ENCODE measurements at places on chromosomes 3 and 15.

DNA sequence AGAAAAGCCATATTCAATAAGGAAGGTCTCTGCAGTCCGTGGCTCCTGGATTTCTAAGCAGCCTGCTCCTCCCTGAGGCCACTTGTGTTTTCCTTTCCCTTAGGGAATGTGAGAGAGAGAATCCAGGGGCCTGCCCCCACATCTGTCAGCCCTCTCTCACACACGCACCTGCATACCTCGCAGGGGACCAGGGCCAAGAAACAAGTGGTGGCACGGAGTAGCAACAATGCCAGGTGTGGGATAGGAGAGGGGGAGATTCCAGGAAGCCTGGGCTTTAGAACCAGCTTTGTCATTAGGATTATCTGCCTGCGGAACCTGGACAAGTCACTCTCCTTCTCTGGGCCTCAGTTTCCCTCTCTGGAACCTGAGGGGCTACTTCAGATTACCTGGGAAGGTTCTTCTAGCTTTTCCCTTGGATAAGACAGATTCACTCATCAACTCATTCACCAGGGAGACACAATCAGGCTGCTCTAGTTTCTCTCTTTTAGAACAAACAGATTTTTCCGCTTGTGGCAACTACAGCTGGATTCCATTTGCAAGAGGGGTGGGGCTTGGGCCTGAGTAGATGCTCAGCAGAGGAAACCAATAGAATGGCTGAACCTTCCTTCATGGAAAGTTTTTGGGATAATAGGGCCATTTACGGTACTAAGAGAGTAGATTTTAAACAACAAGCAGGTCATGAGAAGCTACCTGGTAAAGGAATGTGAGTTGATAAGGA lies 19.5 kb downstream of the BCL6 start:
- DNase-seq, result no peak

DNA sequence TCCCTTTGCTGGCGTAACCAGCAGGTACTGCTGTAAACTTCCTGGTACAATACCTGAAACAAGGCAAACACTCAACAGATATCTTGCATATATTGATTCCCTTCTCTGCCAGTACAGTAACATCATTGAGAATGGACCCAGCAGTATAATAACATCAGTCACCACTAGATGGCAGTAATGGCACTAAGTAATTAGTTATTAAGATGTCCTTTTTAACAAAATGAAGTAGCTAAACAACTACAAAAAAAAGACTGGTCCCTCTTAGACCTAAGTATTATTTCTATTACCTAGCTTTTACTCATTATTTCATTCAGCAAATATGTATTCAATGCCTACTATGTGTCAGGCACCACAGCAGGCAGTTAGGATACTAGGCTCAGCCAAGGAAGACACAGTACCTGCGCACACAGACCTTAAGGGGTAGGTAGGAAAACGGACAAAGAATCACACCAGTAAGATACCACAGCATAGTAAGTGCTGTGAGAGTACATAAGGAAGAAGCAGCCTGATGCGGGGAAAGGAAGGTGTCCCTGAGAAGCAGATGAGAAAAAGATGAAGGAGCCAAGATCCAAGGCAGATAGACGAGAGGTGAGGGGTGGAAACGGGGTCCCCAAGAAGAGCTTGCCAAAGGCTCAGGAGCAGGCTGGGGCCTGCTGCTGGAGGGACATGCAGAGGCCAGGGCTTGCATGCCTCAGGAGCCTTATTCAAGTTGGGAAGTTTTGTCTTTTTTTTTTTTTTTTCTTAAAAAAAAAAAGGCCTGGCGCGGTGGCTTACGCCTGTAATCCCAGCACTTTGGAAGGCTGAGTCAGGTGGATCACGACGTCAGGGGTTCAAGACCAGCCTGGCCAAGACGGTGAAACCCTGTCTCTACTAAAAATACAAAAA lies 102.7 kb upstream of the CHD2 start:
- DNase-seq, result peak; percentile 75

DNA sequence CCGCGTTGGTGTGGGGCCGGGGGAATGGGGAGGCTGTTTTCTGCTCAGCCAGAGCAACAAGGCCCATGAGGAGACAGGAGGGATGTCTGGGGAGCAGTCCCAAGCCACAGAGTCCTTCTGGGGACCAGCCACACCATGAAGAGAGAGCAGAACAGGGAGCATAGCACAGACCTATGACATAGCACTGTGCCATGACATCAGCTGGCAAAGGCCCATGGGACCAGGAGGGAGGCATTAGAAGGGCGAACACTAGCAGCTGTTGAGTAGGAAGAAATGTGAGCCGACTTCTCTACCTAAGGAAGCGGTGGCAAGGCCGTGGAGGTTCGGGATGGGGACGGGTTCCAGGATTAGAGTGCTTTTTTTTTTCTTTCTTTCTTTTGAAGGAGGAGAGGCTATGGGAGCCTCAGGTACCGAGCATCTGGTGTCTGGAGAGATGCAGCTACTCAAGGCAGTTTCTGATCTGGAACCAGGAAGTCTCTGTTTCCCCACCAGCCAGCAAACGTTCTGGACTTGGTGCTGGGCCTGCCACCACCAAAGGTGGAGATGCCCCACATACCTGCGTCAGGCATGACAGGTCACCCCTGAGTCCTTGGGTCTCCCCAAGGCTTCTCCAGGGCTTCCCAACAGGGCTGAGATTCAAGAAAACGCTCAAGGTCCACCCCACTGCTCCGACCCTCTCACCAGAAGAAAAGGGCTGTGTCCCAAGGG lies 77.3 kb upstream of the CGNL1 start:
- DNase-seq, result no peak

- no peak for DNase-seq
These were observed 4.0 kb upstream of the POPDC2 start for GRCh38 chr3:119664370-119664769.

DNA sequence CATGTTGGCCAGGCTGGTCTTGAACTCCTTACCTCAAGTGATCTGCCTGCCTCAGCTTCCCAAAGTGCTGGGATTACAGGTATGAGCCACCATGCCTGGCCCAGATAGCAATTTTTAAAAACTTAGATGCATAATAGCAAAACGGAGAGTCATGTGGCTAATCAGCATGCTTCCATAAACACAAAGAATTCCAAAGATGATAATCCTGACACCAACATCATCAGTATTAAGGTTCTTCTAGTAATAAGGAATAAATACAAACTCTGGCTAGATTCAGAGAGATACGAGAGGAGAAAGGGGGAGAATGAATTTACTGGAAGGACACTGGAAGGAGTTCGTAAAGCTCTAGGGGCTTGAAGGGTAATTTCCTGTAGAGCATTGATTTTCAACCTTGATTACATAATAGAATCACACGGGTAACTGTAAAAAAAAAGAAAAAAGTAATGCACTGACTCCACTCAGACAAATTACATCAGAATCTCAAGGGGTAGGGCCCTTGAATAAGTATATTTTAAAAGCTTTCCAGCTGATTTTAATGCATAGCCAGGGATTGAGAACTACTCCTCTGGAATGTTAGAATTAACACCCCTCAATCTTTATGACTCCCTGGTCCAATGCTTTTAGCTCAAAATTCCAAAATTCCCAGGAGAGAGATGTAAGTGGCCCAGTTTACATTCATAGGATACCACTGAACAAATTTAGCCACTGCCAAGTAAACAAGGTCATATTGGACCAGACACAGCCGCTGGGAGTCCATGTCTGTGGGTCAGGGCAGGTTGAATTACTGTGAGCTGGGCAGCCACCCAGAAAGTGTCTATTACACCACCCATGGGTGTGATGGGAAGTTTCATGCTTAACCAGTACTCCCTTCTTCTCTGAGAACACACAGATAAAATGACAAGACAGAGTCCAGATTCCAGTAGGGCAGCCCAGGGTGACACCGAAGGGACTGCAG lies 243.9 kb downstream of the TBL1XR1 start:
- no peak for DNase-seq

- DNase-seq, result no peak
These were observed 149.9 kb downstream of the LRRK1 start for GRCh38 chr15:101068961-101069653.

GRCh38 chr3:170809007-170809974 lies 60.7 kb downstream of the RPL22L1 start:
- DNase-seq, result peak; percentile 49

DNA sequence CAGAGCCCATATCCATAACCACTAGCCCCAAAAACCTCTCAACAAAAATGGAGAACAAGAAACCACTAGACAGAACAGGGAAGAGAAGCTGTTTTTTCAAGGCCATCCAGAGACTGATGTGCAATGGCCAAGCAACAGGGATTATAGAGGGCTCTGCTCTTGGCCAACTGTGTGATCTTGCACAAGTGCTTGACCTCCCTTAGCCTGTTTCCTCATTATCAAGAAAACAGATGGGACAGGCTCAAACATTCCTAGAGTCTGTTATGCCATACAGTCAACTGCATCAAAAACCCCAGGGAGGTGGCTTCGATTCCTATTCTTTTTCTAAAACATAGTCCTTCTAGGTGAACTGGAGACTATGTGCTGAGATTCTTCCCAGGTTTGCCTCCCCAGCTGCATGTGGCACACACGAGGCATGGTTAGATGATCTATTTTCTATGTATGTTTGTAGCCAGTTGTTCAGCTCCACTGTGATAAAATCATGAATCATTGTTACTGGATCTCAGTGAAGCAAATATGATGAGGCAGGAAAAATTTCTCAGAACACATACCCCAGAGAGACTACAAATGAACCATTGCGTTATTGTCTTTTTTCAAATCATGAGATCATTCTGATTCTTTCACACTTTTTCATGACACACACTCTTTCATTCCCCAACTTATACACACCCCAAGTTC lies 132.9 kb upstream of the TGFBR2 start:
- no peak for DNase-seq

- DNase-seq, result no peak
These were observed 672 bp downstream of the AADAC start for GRCh38 chr3:151814588-151814987.

GRCh38 chr3:71029770-71030169 lies 553.8 kb downstream of the FOXP1 start:
- no peak for DNase-seq

- DNase-seq, result no peak
These were observed 131.1 kb upstream of the NSMCE3 start for GRCh38 chr15:29400701-29401100.

DNA sequence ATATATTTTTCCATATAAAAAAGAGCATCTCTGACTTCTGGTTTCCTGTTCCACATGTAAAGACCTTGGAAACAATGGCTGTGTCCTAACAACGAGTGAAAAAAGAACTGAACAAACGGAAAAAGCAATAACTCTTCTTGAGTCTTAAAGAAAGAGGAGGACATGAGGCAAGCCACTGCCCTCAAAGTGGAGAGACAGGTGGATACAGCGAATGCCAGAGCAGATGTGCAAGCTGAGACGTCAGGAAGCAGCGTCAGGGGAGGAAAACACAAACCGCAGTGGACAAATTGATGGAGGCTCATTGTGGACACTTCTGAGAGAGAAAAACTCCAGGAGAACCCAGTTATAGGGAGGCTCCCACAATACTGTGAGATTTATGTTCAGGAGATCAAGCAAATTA lies 208.0 kb upstream of the MME start:
- DNase-seq, result no peak

DNA sequence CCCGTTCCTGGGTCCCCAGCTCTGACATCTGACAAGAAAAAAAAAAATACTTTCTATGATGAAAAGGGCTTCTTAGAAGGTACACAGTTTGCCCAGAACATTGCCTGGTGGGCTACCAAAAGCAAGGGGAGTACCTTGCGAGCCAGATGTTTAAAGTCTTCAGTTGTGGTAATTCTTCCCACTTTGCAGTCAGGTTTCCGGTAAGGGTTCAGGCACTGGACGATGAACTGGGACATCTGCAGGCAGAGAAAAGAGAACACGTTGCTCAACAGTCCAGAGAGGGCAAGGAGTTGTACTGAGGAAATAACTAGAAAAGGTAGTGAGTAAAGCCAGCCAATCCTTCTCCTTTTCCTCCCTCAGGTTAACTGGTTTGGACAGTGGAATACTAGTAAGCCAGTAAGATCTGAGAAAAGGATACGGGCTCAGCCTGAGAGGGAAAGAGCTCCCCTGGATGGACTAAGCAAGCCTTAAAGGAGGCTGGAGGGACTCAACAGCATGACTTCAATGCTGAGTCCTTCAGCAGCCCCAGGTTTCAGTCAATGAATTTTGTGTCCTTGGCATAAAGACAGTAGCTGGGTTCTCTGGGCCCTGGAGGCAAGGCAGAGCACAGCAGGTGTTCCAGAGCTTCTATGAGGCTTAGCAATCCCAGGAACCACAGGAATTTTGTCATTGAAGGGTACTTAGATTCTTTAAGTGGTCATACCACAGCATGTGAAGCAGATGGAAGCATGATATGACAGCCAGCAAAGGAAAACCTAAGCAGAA lies 38.2 kb downstream of the NBEAL2 start:
- DNase-seq, result no peak

DNA sequence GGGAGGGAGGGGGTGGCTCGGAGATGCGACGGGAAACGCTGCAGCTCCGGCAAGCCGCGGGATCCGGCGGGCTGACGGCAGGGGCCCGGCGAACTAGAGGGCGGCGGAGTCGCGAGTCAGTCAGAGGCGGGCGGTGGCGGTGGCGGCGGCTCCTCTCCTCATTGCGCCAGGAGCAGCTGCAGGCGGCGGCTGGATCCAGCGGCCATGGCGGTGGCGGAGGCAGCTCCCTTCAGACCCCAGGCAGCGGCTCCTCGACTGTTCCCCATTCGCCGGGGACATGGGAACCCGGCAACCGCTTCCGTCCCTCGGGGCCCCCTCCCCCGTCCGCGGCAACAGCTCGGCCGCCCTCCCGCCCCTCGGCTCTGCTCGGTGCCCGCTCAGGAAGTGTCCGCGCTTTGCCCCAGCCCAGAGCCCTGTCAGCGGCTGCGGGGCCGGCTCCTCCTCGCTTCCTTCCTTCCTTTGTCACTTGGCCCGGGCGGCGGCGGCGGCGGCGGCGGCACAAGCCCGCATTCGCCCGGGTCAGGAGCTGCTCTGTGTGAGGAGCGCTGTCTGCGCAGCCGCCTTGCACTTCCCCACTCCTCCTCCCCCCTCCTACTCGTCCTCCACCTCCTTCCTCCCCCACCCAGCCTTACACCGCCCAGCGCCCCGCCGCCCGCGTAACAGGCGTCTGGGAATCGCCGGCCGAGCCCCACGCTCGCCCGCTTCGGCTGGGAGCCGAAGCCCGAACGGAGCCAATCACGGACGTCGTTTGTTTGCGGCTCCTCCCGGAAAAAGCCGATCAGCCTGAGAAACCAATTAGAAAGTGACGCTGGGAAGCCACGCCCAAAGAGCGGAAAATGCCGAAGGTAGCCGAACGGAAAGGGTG lies at the start of gene GSK3B:
Gene GSK3B, minus strand, starts transcription at position 537 of the 865 bp plus-strand sequence. CDS start 1,013 bp downstream, outside the sequence.
- DNase-seq, result peak; percentile 62

- DNase-seq, result no peak
These were observed 9.3 kb upstream of the ATP13A4 start for GRCh38 chr3:193564012-193564411.

GRCh38 chr3:57893668-57894067 lies 114.6 kb upstream of the FLNB start:
- no peak for DNase-seq

DNA sequence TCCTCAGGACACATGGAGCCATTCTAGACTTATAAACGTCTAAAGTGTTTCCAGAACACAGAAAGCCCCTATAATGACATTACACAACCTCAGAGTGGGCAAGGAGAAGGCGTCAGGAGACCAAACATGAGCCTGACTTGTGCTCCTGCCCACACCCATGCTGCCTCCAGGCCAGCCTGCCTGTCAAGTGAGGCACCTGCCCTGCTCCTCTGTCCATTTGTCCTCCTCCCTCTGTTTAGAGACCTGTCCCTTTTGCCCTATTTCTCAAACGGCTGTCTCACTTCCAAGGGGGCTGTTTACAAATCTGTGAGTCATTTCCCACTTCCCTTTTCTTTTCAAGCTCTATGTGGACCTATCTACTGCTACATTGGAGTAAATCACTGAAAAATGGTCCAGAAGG lies 21.0 kb downstream of the ZDHHC3 start:
- DNase-seq, result no peak

GRCh38 chr3:42814914-42815507 lies 5.8 kb downstream of the ACKR2 start:
- DNase-seq, result peak; percentile 36

- DNase-seq, result no peak
These were observed 49.9 kb upstream of the IL12A start for GRCh38 chr3:159938714-159939113.
